ENCODE measurements at places on chromosomes 3 and 15. TPM values are rescaled to one million over a fixed set of nuclear protein-coding genes. Genes with fewer than 3 reads are reported as not detected.

Gene CLDN1
- total RNA-seq = 0.37 TPM

Gene PPP1R14D
- not detected for total RNA-seq

Gene COL6A6
- not detected for total RNA-seq

Gene SLC25A38
- total RNA-seq = 37.1 TPM

Gene QRICH1
- total RNA-seq = 69.9 TPM
